ENCODE measurements at places on chromosomes 7 and 10.

GRCh38 chr7:136687693-136688322 is 180.6 kb upstream of the CHRM2 start:
- DNase-seq = peak; percentile 36

GRCh38 chr7:13829231-13829630 is 160.2 kb downstream of the ETV1 start:
- DNase-seq = no peak

- DNase-seq = no peak
Measured at GRCh38 chr10:116974456-116975005, 30.5 kb downstream of the SHTN1 start.

- no peak for DNase-seq
Measured at GRCh38 chr10:86099542-86100334, 266.9 kb downstream of the GRID1 start.
